Activated T-helper 1 cell treated with Interleukin-2 at 50 U/mL for 16 hours (primary cell): ENCODE measurements at places on chromosomes 16 and 17.

GRCh38 chr16:85330694-85331188 is 218.5 kb upstream of the CIBAR2 start:
- DNase-seq: no peak

- no peak for DNase-seq
Observed at GRCh38 chr17:37295888-37296287, 79.9 kb upstream of the C17orf78 start.

DNA sequence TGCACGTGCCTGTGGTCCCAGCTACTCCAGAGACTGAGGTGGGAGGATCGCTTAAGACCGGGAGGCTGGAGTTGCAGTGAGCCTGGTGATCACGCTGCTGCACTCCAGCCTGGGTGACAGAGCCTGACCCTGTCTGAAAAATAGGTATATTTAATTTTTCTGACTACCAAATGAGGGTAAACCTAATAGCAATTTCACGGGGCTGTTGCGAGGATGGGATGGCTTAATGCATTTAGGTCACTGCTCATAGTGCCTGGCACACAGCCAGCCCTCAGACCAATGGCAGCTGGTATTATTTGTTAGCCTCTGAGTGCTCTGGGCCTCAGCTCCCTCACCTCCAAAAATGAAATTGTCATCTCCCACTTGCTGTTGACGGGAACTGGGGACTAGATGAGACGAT is 5.9 kb upstream of the CDIP1 start:
- DNase-seq: no peak

GRCh38 chr16:89458551-89458950 is 31.8 kb downstream of the ANKRD11 start:
- DNase-seq: no peak

GRCh38 chr17:74618451-74618850 is 5.1 kb downstream of the CD300E start:
- no peak for DNase-seq

DNA sequence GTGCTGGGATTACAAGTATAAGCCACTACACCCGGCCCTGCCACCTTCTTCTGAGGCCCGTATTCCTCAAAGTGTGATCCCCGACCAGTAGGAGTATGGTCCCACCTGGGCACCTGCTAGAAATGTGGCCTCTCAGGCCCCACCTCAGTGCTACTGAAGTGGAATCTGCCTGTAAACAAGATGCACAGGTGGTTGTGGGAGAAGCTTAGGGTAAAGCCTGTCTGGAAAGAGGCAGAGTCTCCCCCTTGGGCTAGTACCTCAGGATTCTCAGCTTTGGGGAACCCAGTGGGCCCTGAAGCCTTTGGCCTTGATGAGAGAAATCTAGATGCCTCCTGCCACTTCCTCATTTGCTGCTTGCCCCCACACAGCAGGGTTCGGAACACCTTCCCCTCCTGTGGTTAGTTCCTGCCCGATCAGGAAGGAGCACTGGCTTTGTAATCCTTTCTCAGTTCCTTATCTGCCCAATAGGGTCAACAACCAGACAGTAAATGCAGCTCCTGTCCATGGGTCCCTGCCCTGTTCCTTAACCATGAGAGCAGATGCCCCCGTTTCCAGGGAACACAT is 25.2 kb downstream of the TK2 start:
- no peak for DNase-seq

- DNase-seq: no peak
Observed at GRCh38 chr17:20721171-20721570, 141.6 kb downstream of the CDRT15L2 start.

DNA sequence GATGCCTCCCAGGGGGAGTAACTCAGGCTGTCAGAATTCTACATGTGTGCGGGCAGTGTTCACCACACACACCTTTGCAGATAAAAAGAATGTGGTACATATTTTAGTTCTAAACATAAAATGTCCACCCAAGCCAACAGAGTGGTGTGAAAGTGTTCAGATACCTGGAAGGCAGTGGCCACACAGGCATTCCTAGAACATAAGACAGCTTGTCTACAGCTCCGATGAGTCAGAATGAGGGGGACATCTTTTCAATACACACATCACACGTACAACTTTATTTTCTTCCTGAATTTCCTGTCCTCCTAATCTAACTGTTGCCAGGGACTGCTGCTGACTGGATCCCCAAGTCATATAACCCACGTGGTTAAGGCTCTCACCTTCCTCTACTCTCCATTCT is 142.3 kb downstream of the ZFHX3 start:
- no peak for DNase-seq

DNA sequence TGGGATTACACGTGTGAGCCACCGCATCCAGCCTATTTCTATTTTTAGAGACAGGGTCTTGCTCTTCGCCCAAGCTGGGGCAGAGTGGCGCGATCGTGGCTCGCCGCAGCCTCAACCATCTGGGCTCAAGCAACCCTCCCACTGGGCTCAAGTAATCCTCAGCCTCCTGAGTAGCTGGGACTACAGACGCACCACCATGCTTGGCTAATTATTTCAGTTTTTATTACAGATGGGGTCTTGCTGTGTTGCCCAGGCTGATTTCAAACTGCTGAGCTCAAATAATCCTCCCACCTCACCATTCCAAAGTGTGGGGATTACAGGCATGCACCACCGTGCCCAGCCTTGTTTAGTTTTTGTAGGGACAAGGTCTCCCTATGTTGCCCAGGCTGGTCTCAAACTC is 53.8 kb downstream of the CCDC57 start:
- no peak for DNase-seq

DNA sequence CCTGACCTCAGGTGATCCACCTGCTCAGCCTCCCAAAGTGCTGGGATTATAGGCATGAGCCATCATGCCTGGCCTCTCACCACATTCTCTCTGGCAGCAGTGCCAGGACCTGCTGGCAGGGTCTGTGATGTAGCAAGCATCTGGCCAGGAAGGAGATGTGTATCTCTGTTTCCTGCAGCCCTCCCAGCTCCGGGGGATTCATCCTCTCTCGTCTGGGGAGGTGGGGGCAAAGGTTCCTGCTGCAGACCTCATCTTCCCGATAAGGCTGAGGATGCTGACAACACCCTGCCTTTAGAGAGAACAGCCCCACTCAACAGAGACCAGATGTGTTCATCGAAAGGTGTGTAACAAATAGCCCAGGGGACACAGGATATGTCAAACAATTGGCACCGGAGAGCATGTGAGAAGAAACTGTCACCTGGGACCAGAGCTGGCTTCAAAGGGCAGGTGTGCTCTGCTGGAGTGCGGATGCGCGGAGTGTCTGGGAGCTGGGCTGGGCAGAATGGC is 54.8 kb upstream of the SEC14L1 start:
- DNase-seq: no peak

GRCh38 chr16:35295856-35296255 is 1836.4 kb downstream of the TP53TG3F start:
- DNase-seq: no peak

GRCh38 chr16:13438064-13438463 is 481.9 kb upstream of the ERCC4 start:
- no peak for DNase-seq
